Ascending aorta (tissue), 2 donors: ENCODE measurements at places on chromosomes 3 and 15.

DNA sequence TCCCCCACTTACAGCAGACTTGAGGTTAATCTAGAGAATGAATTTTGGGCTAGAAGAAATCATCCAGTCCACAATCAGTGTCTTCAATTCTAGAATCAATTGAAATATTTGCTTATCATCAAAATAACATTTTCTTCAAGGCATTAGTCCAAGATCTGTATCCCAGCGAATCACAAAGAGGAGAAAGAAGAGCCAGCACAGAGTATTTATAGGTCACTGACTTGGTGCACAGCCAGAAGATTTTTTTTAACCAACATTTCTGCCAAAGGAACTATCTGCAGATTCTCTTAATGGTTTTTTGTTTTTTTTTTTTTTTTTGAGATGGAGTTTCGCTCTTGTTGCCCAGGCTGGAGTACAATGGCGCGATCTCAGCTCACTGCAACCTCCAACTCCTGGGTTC is 178.2 kb downstream of the TNIK start:
- no peak for DNase-seq

GRCh38 chr3:40580494-40581091 is 55.8 kb downstream of the ZNF621 start:
- DNase-seq: no peak

DNA sequence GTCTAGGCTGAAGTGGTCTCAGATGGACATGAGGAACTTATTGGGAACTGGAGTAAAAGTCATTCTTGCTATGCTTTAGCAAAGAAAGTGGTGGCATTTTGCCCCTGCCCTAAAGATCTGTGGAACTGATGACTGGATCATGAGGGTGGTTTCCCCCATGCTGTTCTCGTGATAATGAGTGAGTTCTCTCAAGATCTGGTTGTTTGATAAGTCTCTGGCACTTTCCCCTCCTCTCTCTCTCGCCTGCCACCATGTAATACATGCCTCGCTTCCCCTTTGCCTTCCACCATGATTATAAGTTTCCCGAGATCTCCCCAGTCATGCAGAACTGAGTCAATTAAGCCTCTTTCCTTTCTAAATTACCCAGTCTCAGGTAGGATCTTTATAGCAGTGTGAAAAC is 11.5 kb upstream of the MLF1 start:
- DNase-seq: no peak

- DNase-seq: no peak
Measured at GRCh38 chr3:54279005-54279583, 156.7 kb downstream of the CACNA2D3 start.

DNA sequence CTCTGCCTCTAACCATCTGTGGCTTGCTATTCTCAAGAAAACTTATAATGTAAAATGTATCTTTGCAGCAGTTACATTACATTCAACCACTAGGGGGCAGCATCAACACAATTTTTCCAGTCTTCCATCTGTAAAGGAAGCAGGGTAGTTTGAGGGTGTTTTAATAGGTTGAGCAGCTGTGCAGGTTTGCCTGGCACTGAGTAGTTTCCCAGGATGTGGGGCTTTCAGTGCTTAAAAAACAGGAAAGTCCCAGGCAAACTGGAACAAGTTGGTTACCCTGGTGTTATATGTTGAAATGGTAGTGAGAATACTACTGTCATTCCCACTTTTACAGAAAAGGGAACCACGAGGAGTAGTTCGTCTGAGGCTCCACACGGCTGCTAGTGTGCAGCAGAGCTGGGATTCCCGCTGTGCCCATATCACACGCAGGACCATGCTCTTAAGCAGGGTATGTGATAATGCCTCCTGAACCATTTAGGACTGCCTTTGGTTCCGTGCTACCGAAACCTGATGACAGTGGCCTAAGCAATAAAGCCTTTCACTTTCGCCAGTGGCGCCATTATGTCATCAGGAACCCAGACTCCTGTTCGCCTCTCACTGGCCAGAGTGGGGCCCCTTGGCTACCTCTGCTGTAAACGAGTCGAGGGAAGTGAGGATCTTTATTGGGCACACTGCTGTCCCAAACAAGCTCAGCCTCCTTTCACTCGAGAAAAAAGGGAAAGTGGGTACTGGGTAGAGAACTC is 64.7 kb upstream of the ZBTB38 start:
- DNase-seq: no peak

GRCh38 chr3:4814305-4814903 is 164.8 kb upstream of the BHLHE40 start:
- DNase-seq: no peak

DNA sequence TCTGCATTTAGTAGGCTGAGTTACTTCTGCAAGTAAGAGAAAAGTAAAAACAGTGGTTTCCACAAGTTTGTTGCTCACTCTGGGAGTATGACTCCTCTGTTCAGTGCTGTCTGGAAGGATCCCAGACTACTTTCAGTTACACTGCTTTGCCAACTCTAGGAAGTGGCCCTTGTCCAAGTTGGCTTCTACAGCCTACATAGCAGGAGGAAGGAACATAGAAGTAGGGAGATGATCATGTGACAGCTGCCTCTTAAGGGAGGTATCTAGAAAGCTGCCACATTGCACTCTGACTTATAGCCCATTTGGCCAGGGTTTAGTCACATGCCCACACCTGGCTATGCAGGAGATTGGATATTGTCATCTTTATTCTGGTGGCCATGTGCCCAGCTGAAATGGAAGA is 298.1 kb downstream of the NSUN3 start:
- DNase-seq: no peak

- DNase-seq: no peak
Measured at GRCh38 chr15:98217356-98217755, 256.9 kb downstream of the ARRDC4 start.

DNA sequence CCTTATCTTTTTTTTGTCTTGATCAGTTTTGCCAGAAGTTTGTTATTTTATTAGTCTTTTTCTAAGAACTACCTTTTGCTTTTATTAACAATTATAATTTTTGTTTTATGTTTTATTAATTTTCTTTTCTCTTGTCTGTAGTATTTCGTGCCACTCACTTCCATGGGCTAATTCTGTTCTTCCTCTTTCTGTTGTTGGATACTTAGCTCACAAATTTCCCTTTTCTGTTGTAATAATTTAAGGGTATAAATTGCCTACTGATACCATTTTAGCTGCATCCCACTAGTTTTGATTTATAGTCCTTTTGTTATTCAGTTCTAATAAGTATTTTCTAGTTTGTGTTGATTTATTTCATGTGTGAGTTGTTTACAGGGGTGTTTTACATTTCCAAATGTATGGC is 48.6 kb downstream of the SNRK start:
- DNase-seq: no peak

- peak; percentile 89 for DNase-seq
Measured at GRCh38 chr3:186783731-186784515, 546 bp downstream of the EIF4A2 start.

DNA sequence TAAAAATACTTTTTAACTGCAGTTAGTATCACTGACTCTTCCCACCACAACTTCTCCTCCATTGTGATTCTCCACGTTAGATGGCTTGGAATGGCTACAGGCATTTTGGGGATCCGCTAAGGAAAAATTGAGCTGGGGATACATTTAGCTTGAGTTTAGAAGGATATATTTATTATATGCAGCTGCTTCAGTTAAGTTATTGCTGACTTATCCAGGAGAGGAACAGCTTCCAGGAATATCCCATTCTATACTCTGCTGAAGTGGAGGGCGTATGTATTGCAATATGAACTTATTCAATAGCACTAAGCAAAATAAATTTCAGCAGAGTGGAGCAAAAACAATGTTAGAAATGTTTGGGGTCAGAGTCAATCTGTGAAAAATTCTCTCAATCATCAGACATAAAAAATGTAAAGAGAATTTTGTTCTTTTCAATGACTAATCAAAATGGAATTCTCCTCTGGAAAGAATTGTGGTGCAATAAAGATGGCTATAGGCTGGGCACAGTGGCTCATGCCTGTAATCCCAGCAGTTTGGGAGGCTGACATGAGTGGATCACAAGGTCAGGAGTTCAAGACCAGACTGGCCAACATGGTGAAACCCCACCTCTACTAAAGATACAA is 84.7 kb downstream of the NCEH1 start:
- no peak for DNase-seq

GRCh38 chr3:45657853-45658252 is 31.3 kb upstream of the SACM1L start:
- DNase-seq: no peak

DNA sequence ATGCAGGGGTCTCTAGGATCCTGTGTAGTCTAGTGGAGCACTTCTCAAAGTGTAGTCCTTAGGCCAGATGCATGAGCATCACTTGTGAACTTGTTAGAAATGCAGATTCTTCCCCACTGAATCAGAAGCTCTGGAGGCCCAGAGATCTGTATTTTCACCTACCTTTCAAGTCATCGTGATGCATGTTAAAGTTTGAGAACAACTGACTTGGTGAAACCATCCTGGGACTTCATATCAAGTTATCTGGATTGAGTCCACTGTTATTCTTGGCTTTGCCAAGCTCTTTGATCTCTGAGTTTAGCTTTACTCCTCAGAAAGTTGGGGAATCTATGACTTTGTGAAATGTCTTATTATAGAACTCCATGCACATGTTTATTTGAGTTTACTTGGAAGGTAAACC is 78.5 kb downstream of the ARNT2 start:
- no peak for DNase-seq

GRCh38 chr3:127438371-127438770 is 150.5 kb upstream of the PRR20G start:
- DNase-seq: peak; percentile 12

- DNase-seq: no peak
Measured at GRCh38 chr15:75167588-75168350, 33.9 kb upstream of the C15orf39 start.

- no peak for DNase-seq
Measured at GRCh38 chr3:119831022-119831421, 49.1 kb downstream of the NR1I2 start.

- DNase-seq: no peak
Measured at GRCh38 chr3:13451301-13451673, 28.8 kb upstream of the HDAC11 start.

GRCh38 chr15:35547775-35548364 is 1.9 kb upstream of the DPH6 start:
- DNase-seq: no peak

DNA sequence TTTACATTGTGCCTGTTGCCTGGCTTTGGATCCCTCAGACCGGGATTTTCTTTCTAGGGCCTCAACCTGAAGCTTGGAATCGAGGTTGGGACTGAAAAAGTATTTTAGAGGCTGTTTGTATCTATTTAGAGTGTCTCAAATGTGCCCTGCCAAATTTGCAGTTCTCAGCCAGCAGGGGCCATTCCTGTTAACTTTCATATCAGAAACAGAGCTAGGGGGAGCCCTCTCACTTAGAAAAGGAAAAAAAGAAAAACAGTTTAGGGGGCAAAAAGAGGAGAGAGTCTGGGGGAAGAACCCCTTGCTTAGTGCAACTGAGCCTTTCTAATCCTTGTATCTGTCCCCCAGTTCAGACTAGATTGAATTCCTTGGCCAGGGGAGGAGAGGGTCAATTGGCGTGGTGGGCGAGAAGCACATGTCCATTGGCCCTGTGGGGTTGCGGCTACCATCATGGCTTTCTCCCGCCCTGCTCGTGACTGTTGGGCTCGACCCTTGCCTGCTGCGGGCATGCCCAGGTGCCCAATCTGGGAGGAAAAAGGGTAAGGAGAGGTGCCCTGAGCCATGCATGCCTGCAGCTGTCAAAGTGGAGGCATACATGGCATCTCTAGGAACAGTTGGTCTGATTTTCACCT is 101.6 kb downstream of the CFAP44 start:
- DNase-seq: no peak

GRCh38 chr3:71582036-71582611 is 1.4 kb downstream of the FOXP1 start:
- DNase-seq: peak; percentile 17

- no peak for DNase-seq
Measured at GRCh38 chr3:173529062-173529711, 131.6 kb downstream of the NLGN1 start.

GRCh38 chr3:191412759-191413158 is 48.2 kb upstream of the PYDC2 start:
- no peak for DNase-seq

GRCh38 chr3:151226088-151226563 is 23.1 kb upstream of the GPR171 start:
- no peak for DNase-seq

- DNase-seq: no peak
Measured at GRCh38 chr3:177452831-177453450, 255.7 kb upstream of the TBL1XR1 start.

DNA sequence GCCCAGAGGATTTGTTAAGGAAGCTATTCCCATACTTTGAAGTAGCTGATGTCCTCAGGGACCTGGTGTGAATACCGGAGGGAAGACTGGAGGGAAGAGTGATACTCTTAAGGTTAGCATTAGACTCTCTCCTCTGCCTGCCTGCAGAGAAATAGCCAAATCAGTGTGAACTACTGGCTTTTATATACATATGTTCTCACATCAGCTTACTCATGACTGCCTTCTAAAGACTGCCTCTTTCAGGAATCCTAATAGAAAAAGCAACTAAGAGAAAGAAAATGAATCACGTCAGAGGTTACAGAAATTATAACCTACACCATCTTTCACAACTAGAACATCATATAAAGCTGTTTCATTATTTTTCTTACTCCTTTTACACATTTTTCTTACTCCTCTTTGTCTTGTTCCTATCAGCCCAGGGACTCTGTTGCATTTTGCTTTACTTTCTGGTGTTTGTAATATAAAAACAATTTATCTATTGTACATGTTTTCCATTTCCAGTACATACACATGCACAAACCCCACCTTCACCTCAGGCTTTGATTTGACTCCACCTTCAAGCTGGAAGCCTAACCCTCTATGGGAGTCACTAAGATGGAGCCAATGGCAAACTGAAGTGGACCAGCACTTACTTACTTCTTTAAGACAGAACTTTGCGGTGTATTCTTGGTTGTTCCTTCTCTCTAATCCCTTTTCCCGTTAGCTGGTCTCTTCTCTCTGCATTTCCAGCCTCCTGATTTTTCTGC is 257.7 kb upstream of the UBE2E1 start:
- no peak for DNase-seq

DNA sequence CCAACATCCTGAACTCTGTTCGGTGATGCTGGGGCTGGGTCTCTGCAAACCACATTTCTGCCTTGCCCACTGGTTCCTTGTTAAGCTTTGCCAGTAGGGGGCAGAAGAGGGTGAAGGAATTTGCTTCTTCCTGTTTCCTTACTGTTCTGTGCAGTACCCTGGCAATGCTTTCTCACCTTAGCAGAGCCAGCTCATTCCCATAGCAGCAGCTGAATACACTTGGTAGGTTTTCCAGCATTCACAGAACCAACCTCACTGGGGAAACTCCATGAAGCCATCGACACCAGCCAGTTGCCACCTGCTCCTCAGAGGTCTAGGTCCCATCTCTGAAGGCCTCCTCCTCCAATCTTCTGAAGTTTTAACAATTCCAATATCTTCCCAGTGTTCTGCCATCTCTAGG is 308.4 kb downstream of the PDCD6IP start:
- no peak for DNase-seq

- no peak for DNase-seq
Measured at GRCh38 chr3:20561166-20561565, 375.2 kb upstream of the SGO1 start.

GRCh38 chr3:30302027-30302426 is 304.4 kb upstream of the TGFBR2 start:
- DNase-seq: no peak

DNA sequence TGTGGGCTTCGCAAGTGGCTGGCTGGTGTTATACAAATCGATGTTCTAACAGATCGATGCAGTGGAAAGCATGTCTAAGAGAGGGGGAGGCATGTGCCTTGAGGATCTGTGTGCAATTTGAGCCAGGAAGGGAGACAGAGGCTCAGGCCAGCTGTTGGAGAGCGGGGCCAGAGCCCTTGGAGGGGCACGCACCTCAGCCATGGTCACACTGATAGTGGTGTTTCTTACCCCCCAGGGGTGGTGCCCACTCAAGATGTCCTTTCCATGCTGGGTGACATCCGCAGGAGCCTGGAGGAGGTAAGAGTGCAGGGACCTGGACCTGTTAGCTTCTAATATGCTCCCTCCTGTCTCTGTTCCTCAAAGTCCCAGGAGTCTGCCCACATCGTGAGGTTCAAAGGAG is 3.8 kb upstream of the ABTB1 start:
- DNase-seq: peak; percentile 45
